Stimulated activated naive B cell treated with anti-CD40 and anti-IgM and Interleukin-4, amounts not matched to agents 10 μg/mL and 1 μg/mL and 100 μg/mL, for 72 hours (primary cell): ENCODE measurements at places on chromosomes 13 and 19.
A peak's percentile ranks its signal among the peaks of the same experiment; 100 is the strongest.

DNA sequence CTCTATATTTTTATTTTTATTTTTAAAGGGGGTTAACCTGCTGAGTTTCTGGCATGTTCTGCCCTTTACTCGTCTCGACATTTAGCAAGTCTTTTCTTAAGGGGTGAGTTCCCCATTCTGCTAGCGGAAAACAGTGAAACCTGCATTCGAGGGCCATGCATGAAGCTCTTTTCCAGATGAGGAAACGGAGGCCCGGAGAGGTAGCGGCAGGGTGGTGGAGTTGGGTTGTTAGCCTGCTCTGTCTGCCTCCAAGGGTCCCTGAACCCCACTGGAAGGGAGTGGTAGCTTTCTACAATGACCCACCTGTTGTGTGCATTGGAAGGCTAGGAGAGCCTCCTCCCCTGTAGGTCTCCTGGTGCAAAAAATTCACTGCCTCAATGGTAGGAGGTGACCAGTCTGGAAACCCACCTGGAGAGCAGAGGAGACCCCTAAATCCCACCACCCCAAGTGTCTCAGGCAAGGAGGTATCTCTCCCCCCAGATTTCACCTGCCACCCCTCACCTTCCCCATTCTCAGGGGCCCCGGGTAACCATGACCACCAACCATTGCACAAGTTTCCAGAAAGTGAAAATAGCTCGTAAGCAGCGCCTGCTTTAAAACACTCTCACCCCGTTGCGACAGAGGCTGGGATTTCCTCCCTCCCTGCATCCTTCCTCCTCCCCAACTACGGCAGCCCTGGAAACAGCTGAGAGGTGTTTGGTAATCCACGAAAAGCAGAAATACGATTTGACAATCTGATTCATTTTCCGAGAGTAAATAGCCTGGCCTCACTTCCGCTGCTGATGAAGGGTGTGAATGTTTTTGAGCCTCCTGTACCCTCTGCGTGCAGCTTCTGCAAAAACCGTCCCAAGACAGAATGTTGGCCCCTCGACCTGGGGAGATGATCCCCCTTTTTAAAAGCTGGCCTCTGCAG, 3.5 kb downstream of the KLF2 start:
- peak; percentile 60 for DNase-seq

GRCh38 chr13:22336460-22336859, 665.6 kb downstream of the FGF9 start:
- DNase-seq: peak; percentile 6

- no peak for DNase-seq
These were observed 288.0 kb upstream of the SLC10A2 start for GRCh38 chr13:103354171-103354570.

- no peak for DNase-seq
These were observed 12.0 kb downstream of the HMGB1 start for GRCh38 chr13:30453727-30454126.

DNA sequence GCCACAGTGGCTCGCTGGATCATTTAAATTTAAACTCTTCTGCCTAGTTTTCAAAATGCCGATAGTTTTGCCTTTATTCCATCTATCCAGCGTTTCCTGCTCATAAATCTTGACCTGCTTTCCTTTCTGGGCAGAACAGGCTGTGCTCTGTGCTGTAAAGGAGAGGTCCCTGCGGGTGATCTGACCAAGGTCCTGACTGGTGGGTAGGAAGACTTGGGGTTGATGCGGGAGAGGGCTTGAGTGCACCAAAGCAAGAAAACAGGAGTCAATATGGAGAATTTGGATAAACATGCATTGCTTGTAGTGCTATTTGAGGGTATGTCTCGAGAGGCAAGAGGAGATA, 533.6 kb downstream of the MYO16 start:
- DNase-seq: no peak

DNA sequence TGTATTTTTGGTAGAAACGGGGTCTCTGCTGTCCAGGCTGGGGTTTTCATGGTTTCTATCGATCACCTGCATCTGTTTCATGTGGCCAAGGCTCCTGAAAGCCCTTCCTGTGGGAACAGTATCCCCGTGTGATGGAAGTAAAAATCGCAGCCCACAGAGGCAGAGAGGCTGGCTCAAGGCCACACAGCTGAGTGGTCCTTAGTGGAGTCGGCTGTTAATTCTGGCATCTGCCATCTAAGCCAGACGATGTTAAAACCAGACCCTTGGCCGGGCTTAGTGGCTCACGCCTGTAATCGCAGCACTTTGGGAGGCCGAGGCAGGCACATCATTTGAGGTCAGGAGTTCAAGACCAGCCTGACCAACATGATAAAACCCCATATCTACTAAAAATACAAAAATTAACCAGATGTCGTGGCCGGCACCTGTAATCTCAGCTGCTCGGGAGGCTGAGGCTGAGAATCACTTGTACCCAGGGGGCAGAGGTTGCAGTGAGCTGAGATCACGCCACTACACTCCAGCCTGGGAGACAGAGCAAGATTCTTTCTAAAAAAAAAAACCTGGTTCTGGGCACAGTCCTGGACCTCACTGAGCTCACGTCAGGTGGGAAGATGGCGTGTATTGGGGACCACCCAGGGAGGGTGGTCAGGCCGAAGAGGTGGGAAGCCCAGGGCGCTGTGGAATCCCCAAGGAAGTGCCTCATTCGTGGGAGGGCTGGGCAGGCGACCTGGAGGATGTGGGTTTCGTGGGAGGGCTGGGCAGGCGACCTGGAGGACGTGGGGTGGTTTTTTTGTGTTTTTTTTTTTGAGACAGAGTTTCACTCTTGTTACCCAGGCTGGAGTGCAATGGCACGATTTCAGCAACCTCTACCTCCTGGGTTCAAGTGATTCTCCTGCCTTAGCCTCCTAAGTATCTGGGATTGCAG, 18.5 kb upstream of the MISP start:
- DNase-seq: no peak

DNA sequence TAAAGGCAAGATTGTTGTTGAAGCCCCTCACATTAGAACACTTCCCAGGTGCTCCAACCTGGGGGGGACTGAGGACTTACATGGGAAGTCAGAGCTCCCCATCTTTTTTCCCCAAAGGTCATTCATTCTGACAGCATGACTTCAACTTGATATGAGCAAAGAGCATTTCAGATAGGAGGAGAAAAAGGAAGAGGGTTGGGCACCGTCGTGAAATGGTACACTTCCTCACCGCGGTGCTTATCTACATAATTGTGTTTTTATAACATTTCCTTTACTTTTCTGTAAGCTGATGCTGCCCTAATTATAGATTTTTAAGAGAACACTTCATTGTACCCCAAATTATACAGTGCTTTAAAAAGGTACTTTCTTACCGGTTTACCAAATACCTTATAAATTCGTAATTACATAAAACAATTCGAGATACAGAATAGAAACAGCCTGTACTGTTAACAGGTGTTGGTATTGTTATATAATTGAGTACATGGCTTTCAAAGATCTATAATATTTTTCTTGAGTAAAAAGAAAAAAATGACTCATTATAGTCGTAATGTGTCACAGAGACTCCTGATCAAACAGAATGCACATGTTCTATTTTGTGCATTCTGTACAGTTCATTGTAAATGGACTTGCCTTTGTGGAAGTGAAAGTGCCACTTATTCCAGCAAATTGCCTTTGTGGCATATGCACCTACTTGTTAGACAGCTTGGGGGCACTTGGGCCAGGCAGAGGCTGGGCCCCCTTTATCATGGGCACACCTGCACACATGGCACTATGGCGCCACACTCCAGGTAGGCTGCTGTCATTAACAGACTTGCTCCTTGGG, 81.8 kb downstream of the GGACT start:
- DNase-seq: no peak

DNA sequence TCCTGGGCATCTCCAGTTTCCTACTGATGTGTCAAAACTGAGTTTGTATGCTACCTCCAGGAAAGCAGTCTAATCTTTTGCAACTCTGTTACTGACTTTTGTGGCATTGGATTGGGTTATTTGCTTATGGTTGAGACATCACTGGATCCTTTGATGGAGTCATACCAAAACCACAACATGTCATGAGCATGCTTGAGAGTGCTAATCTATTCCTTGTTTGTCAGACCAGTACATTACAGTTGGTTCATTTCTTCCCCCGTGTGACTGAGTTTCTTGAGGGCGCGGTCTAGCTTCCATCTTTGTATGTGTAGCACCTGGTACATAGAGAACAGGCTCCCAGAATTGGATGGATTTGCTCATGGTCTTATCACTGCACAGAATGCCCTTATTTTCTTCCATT, 43.2 kb downstream of the SUGT1 start:
- no peak for DNase-seq

- no peak for DNase-seq
These were observed 220.9 kb upstream of the CSNK1A1L start for GRCh38 chr13:37326334-37326733.

GRCh38 chr19:4083677-4084546, 17.2 kb upstream of the ZBTB7A start:
- peak; percentile 45 for DNase-seq

- no peak for DNase-seq
These were observed 8.8 kb upstream of the KPTN start for GRCh38 chr19:47492571-47493377.

DNA sequence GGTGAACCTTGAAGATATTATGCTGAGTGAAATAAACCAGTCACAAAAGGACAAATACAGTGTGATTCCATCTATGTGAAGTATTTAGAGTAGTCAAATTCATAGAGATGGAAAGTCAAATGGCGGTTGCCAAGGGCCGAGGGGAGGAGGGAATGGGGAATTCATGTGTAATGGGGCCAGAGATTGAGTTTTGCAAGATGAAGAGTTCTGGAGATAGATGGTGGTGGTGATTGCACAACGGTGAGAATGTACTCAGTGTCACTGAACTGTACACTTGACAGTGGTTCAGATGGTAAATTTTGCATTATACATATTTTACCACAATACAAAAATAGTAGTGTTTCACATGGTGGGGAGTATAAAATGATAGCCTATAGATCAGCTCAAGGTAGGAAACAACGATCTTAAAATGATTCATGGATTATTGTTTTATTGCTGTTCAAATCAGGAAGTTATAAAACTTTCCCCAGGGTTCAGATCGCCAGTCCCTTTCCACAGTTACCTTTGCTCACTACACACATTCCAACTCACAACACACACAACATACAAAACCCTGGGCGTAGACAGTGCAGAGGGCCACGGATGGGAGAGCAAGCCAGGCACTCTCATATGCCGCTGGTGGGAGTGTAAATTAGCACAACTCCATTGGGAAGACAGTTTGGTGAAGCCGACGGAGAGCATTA, 219.9 kb downstream of the ZIC5 start:
- no peak for DNase-seq

- peak; percentile 53 for DNase-seq
These were observed 25.7 kb downstream of the CCNE1 start for GRCh38 chr19:29837448-29837981.

GRCh38 chr13:98446234-98446621, 130.7 kb downstream of the STK24 start:
- no peak for DNase-seq

GRCh38 chr19:2805991-2806649, 13.5 kb upstream of the ZNF554 start:
- no peak for DNase-seq

GRCh38 chr13:22427783-22428182, 753.0 kb upstream of the SGCG start:
- no peak for DNase-seq

- no peak for DNase-seq
These were observed 70.5 kb downstream of the COL4A1 start for GRCh38 chr13:110236431-110236830.

DNA sequence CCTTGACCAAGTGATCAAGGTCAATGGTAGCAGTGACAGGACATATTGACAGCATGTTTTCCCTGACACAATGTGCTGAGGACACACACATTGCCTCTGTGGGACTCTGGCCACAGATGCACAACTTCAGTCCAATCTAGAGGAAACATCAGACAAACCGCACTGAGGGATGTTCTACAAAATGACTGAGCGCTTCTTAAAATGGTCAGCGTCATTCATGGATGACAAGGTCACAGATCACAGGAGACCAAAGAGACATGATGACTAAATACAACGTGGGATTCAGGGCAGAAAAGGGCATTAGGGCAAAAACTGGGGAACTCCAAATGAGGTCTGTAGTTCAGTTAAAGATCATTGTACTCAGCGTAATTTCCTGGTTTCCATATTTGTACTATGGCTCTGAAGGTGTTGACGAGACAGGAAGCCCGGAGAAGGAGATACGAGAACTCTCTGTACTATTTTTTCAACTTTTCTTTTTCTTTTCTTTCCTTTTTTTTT, 20.6 kb downstream of the PBX4 start:
- DNase-seq: peak; percentile 65

DNA sequence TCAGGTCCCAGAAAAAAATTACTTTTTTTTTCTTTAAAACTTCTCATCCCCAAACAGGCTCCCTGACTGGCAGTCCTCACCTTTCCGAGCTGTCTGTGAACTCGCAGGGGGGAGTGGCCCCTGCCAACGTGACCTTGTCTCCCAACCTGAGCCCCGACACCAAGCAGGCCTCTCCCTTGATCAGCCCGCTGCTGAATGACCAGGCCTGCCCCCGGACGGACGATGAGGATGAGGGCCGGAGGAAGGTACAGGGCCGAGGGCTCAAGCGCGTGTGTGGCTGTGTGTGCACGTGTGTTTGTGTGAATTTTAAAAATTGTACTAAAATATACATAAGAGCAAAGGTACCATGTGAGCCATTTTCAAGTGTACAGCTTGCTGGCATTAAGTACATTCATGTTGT, 167.6 kb downstream of the STK24 start:
- DNase-seq: no peak

- no peak for DNase-seq
These were observed 46.4 kb downstream of the AP1M1 start for GRCh38 chr19:16244091-16244490.

DNA sequence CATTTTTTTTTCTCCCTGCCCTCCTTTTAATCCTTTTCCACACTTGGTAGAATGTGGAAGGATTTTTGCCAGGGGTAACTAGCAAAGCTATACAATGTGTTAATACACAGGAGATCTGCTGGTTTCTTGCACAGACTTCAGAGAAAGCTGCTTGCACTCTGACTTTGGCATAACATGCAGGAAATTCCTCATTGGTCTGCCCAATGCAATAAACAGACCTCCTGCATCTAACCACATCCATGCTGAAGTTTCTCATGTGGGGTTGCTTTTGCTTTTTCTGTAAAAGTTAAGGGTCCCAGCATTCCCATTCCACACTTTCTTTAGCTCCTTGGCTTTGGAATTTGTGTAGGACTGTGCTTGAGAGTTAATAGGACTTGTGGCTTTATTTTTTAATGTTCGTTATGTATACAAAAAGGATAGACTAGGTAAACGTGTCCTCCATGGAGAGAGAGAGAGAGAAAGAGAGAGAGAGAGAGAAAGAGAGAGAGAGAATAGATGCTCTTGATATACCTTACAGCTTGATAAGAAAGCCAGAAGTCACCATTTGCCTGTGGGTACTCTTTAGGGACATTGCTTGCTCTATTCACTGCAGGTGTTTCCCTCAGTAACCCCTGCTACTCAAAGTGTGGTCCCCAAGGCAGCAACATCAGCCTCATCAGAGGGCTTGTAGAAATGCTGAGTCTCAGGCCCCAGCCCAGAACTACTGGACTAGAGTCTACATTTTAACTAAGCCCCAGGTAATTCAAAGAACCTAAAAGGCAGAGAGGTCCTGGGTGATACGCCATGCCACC, 170.5 kb downstream of the SHISA2 start:
- no peak for DNase-seq
